ENCODE measurements at places on chromosomes 7 and 10.

GRCh38 chr10:124674768-124675222, 69.4 kb downstream of the FAM53B start:
- no peak for DNase-seq

DNA sequence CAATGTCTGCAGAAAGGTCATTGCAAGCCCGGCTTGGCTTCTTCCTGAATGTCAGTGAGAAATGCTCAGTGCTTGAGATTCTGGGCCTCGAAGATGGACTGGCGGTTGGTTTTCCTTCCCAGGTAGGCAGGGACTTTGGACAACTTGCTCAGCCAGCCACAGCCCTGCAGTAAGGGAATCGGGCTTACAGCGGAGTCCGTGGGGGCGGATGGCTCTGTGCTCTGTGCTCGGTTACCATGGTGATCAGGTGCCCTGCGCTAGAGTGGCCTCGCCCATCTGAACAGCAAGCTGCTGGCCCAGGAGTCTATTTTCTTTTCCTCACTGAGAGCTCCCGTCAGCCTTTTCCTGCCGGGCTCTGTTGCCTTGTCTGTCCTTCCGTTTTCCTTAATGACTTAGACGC, 77.8 kb upstream of the SH2B2 start:
- no peak for DNase-seq

- no peak for DNase-seq
Measured at GRCh38 chr10:6046773-6047611, 15.2 kb downstream of the IL2RA start.

DNA sequence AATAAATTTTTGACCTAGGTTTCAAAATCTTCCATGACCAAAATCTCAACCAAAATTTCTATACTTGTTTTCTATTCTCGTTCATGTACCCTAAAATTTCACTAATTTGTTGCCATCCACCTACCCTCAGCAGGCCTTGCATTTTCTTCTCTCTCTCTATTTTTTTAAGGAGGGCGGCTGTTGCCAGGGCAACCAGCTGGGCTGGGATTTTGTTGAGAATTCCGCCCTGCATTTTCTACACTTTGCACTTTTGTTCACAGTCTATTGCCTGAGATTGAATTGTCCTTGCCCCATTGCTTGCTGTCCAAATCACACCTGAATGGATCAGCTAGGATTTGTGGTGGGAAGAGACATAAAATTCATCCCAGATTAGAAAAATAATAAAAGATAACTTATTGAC, 657.5 kb upstream of the NRP1 start:
- DNase-seq: no peak

GRCh38 chr10:44300666-44301649, 83.9 kb downstream of the CXCL12 start:
- no peak for DNase-seq

- DNase-seq: no peak
Measured at GRCh38 chr7:4803397-4804241, 28.2 kb downstream of the AP5Z1 start.

DNA sequence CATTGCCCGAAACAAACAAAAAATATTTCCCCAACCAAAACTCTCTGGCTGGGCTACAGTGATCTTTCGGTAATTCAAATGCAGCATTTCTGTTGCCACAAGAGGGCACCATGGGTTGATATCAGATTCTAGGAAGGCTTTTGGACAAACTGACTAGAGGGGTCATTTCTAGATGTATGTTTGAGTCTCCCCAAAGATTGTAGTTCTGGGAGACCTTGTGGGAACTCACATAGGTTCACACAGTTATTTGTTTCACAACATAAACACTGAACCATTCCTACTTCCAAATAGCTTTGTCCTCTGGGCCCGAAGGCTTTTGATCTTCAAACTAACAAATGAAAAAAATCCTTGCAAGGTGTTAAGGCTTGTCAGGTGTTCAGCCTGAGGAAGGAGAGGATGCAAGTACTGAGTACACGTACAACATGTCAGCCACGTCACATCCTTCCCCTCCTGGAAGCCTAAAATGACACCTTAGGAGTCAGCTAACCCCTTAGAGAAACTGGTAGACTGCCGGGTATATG, 37.0 kb upstream of the IL15RA start:
- DNase-seq: peak; percentile 73

DNA sequence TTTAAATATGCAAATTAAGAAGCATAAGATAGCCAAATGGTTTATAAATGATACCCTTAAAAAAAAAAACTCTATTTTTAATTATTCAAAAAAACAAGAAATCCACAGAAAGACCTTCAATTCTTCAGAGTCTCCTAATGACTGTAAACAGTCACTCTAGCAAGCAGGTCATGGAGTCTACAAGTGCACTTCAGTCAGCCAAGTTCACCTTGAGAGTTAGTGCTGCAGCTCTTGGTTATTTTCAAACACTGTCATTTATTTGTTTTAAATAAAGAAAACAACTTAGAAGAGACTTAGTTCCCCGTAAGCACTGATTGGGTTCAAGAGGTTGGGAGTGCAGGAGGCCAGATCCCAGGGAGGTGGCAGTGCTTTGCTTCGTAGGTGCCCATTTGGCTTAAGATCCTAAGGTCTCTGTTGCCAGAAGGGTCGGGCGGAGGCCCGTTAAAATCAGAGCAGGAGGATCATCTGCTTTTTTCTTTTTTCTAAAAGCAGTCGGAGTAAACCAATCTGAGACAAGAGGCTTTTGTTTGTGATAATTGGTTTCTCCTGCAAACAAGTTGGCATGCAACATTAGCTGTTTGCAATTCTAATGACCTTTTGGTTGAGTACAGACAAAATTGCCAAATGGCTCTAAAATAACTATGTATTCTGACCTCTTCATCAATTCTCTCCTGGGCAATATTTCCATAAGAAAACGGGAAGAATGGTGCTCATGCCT, 86.4 kb upstream of the ELMO1 start:
- no peak for DNase-seq

GRCh38 chr10:127157506-127158200, 38.7 kb downstream of the INSYN2A start:
- DNase-seq: no peak

DNA sequence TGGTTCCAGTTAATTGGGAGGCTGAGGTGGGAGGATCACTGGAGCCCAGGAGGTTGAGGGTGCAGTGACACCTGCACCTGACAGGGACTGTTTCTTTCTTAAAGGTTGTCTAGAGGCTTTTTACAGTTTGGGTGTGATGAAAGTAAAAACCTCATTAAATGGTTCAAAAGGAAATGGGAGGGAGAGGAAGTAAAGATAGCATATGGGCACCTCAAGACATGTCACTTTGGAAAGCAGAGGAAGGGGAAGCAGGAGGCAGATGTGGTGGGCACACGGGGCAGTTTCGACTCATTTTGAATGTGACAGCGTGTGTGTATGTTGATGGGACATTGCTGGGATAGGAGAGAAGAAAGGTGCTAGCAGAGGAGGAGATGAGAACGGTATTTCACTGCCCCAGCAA, 203.1 kb downstream of the MLLT10 start:
- peak; percentile 15 for DNase-seq

DNA sequence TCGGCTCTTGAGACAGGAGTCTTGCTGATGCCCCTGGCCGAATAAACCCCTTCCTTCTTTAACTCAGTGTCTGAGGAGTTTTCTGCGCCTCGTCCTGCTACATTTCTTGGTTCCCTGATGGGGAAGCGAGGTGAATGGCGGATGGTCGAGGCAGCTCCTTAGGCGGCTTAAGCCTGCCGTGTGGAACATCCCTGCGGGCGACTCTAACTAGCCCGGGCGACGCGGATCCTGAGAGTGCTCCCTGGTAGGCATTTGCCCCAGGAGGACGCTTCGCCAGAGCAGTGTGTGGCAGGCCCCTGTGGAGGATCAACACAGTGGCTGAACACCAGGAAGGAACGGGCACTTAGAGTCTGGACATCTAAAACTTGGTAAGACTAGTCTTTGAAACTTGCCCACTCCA, 12.0 kb upstream of the EPHB4 start:
- no peak for DNase-seq

DNA sequence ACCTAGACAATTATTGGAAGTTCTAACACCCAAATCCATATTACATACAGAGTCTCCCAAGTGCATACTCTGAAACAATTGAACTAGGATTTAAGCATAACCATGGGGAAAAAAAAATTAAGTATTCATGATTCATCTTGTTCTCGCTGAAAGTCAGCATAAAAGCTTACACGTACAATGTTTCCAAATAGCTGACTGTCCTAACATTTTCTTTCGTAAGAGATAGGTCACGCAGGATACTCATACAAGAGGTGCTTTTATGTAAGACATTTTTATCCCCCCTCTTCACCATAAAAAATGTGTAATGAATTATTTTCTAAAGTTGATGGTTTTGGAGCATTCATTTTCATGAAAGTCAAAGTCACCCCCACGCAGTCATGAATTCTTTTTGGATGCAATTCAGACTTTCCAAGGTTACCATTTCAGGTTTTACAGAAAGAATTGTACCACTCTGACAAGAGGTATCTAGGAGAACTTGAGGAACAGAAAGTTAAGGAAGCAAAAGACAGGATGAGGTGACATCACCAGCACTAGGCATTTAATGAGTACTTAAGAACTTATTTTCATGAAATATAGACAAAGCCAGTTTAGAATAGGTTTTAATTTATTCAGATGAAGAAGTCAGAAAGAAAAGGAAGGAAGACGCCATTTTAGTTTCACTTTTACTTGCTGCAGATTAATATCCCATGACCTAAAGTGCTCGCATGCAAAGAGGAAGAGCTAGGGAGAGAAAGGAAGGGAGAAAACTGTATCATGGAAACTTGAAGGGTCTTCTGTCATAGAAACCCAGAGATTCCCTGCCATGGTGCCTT, 55.8 kb downstream of the TMEM26 start:
- DNase-seq: no peak

GRCh38 chr7:132158166-132158565, 418.1 kb downstream of the PLXNA4 start:
- DNase-seq: no peak

GRCh38 chr10:32501906-32502305, 56.0 kb downstream of the CCDC7 start:
- DNase-seq: no peak

GRCh38 chr10:80081801-80082750, 3.6 kb downstream of the TMEM254 start:
- no peak for DNase-seq

DNA sequence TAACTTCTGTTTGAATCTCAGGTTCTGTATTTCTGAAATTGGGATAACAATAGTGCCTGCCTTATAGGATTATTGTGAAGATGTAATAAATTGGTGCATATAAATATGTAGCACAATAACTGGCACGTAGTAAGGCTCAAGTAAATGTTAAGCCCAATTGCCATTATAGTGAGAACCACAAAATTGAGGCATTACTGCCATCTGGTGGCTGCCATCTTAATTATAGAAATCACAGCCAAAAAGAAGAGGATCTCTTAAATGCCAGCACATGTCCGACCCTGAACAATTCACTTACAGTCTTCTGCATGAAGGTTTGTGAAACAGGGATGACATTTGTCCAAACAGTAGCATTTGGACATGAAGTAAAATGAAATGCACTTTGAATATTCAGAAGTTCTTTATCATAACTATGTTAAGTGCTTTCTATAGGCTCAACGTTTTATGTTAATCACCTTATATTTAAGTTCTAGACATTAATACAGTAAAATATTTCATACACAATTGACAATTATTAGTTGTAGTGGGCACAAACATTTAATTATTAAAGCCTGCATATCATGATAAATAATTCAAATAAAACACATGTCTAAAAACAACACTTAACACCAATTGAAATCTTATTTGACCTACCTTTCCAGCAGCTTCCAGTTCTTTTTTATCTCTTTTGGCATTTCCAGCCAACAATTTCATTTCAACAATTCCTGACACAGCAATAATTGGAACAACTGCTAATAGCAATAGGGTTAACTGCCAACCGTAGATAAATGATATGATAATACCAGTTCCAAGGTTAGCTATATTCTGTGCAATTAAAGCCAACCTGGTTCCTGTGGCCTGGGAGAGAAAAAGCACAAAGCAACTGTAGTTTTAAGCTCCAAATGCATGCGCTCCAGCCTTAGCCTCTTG, 58.5 kb downstream of the ABCB4 start:
- peak; percentile 75 for DNase-seq

- DNase-seq: no peak
Measured at GRCh38 chr7:95433952-95434556, 774 bp downstream of the PON2 start.

Data from CD4-positive, alpha-beta T cell treated with Interleukin-6 for 4 hours (primary cell).